CD8-positive, alpha-beta memory T cell (primary cell): ENCODE measurements at places on chromosomes 4 and X. TPM values are rescaled to one million over a fixed set of nuclear protein-coding genes. Genes with fewer than 3 reads are reported as not detected.

DNA sequence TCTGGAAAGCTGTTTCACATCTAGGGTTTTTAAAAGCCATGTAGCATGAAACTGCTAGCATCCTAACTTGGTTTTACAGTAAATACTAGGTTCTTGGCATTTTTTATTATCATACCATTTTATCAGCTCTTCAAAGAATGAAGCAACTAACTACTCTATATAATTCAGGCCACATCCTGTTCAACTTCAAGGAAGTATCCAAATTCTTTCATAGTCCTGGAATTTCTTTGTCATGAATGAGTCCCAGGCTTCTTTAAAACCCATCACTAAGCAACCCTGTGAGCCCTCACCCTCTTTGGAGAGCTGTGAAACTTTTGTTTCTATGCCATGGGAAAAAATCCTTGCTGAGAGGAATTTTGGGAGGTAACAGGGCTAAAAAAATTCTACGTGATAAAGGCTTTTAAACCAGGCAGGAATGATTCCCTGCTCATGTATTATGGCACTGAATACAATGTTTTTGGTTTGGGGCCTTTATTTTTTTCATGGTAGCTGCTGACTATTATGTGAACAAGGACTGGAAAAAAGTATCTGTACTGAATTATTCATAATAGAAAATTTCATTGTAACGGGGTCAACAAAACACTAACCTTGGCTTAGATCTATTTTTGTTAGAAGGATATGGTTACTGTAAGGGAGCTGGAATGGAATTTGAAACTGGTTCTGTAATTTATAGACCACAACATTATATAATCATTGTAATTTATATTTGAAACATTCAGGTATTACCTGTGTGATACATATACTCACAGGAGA, 164.9 kb downstream of the DCTD start:
- no peak for DNase-seq
- no peaks in the 10 kb centered on the region for H3K4me1 ChIP-seq
- H3K36me3 ChIP-seq, result no peaks in the 10 kb centered on the region
- H3K27me3 ChIP-seq, result no peaks in the 10 kb centered on the region
- no peak overlapping the region for H3K4me3 ChIP-seq

The CSAG1 gene
- total RNA-seq, result not detected

The SHROOM2 gene
- not detected for total RNA-seq

DNA sequence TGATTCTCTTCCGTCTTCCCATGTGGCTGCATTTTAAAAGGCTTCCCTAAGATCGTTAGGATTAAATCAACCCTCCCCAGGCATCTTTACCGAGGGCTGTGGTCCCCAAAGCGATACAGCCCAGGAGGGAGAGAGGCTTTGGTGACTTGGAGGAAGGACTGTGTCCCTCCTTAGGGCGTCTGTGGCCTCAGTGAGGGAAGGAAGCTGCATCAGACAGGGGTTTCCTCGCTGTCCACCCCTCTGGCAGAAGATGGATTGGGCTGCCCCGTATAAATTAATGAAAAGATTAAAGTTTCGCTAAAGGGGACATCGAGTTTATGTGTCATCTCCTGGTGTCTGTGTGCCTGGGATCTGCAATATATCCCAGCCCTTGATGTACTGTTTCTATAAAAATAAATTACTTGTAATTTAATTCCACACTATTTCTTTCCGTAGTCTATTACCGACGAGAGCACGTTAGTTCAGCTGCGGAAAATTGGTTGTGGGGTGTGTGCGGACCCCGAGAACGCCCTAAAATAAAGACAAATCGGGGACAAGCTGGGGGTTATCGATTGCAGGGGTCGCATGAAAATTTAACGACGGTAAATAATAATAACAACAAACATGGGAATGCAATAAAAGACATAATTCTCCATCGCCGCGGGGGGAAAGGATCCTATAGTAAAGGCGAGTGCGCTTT, 6.5 kb downstream of the SHOX start:
- no peaks in the 10 kb centered on the region for H3K4me1 ChIP-seq
- H3K4me3 ChIP-seq, result no peak overlapping the region
- H3K27ac ChIP-seq, result no peak overlapping the region
- no peaks in the 10 kb centered on the region for H3K36me3 ChIP-seq
- H3K27me3 ChIP-seq, result no peaks in the 10 kb centered on the region
- no peak for DNase-seq

DNA sequence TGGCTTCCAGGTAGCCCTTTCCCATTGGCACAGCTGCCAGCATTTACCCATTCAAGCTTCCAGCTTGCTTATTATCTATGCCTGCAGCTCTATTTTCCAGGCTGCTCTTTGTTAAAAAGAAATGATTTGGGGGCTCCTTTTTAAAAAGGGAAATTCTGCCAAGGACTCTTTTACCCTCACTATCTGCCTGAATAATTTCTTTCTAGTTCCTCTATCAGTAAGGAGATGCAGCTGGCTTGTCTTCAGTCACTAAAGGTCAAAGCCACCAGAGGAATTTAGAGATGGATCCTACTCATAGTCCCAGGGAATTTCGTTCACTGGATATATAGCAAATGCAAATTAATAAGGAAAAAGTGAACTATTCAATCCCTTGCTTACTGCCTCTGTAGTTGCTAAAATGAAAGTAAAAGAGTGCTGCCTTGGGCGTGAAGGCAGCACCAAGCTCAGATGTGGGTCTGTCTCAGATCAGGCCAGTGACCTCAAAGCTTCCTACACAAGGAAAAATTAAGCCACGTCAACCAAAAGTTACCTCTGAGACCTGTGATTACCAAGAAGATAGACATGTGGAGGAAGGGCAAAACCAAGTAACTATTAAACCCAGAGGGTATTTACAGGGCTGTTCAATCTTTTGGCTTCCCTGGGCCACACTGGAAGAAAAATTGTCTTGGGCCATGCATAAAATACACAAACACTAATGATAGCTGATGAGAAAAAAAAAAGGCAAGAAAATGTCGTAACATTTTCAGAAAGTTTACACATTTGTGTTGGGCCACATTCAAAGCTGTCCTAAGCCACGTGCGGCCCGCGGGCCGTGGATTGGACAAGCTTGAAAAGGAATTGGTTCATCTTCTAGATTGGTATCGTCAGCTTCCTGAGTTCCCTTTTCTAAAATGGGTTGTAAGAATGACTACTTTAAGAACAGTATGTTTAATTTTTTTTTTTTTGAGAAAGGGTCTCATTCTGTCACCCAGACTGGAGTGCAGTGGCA, 5.3 kb downstream of the ARSF start:
- H3K4me1 ChIP-seq, result no peaks in the 10 kb centered on the region
- no peaks in the 10 kb centered on the region for H3K36me3 ChIP-seq
- H3K27me3 ChIP-seq, result no peaks in the 10 kb centered on the region

The TLR2 gene
- 0.53 TPM for total RNA-seq
